ENCODE measurements at places on chromosomes 1 and 21.

GRCh38 chr1:220791956-220792355 lies 5.2 kb downstream of the MTARC1 start:
- DNase-seq: no peak

GRCh38 chr1:180842491-180843275 lies 70.0 kb upstream of the KIAA1614 start:
- DNase-seq: no peak

GRCh38 chr1:169958987-169959386 lies 65.3 kb upstream of the SCYL3 start:
- DNase-seq: no peak

DNA sequence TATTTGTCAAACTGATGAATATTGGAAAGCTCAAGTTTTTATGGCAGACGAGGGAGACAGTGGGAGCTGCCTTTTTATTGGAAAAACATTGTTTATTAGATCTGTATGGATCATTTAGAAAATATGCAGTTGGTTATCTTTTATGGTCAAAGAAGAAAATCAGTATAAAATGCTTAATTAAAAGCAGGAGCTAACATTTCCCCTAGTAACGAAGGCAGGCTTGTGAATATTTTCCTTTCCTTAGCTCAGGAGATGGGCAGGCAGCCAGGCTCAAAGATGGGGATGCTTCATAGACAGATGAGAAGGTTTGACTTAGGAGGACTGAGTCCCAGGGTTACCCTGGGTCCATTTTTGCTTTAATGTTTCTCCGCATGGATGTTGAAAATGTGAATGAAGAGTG lies 26.0 kb downstream of the ROR1 start:
- no peak for DNase-seq

DNA sequence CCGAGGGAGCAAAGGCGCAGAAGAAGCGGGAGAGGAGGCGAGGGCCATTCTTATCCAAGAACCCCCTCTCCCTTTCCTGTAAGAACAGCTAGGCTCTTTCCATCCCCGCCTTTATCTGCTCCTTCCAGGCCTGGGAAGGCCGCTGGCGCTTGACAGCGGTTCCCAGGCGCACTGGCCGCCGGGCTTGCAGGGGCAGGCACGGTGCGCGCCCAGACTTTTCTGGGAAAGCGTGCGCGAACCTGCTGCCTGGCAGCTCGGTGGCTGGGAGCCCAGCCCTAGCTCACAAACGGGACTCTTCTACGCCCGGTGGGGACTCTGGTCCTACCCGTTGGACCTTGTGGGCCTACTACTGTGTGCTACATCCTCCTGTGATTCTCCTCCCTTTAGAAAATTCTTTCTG lies 8.8 kb upstream of the IFNLR1 start:
- DNase-seq: no peak

GRCh38 chr1:246265481-246265880 lies 241.6 kb downstream of the SMYD3 start:
- DNase-seq: no peak

DNA sequence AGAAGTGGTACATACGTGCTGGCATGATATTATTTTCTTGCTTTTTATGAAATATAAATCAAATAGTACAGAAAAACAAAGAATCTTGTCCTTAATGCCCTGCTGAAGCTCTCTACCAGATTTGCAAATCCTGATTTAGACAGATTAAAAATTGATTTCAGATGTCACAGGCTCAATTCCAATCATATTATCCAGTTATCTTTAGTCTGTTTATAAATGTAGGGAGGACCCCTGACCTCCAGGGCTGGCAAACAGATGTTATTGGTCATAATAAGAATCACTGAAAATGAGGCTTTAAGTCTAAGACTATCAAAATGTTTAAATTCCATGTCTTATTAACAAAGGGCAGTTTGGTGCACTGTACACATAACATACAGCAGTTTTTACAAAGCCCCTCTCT lies 62.1 kb downstream of the TP53BP2 start:
- DNase-seq: no peak

DNA sequence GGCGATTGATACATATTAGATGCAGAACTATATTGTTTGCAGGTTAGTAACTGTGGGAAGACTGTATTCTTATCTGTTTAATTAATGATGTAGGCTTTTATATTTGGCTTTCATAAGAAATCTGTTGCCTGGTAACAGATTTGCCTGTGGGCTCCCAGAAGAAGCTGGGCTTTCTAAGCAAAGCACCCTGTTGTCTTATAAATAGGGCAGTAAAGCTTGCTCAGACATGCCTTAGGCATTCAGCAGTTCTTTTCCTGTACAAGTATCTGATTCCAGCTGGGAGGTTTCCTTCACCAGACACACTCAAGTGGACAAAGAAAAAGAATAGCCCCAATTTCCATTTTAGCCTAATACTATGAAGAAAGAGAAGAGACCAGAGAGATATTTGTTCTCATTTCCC lies 524.0 kb downstream of the LRRIQ3 start:
- DNase-seq: no peak

GRCh38 chr1:167627865-167628641 lies 2.0 kb upstream of the RCSD1 start:
- DNase-seq: peak; percentile 94

- DNase-seq: no peak
Measured at GRCh38 chr1:41580520-41581172, 96.2 kb upstream of the EDN2 start.

DNA sequence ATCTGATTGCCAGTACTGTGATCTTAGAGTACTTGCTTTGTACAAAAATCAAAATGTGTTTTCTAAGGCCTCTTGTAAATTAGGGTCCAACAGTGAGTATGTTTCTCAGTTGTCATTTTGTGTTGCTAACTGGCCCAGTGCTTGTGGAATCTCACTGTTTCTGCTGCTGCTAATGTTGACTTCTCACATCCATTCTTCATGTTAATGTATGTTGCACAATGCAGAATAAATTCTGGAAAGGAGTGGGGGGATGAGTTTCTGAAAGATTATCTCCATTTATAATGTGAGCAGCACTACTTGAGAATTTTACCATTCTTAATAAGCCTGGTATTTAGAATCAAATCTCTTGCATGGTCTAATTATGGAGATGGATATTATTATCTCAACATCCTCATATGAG lies 57.9 kb downstream of the CACHD1 start:
- no peak for DNase-seq

GRCh38 chr1:76291191-76291590 lies 216.6 kb downstream of the ST6GALNAC3 start:
- no peak for DNase-seq

- DNase-seq: no peak
Measured at GRCh38 chr1:93599479-93599878, 82.2 kb downstream of the BCAR3 start.

GRCh38 chr1:230010603-230011332 lies 56.3 kb upstream of the GALNT2 start:
- DNase-seq: no peak

GRCh38 chr1:55134152-55134808 lies 80.9 kb downstream of the USP24 start:
- DNase-seq: no peak

- no peak for DNase-seq
Measured at GRCh38 chr1:63547621-63548294, 24.4 kb downstream of the EFCAB7 start.

- peak; percentile 63 for DNase-seq
Measured at GRCh38 chr1:209150114-209150513, 433.4 kb upstream of the CAMK1G start.

- no peak for DNase-seq
Measured at GRCh38 chr1:217138173-217138765, 415.0 kb upstream of the ESRRG start.

DNA sequence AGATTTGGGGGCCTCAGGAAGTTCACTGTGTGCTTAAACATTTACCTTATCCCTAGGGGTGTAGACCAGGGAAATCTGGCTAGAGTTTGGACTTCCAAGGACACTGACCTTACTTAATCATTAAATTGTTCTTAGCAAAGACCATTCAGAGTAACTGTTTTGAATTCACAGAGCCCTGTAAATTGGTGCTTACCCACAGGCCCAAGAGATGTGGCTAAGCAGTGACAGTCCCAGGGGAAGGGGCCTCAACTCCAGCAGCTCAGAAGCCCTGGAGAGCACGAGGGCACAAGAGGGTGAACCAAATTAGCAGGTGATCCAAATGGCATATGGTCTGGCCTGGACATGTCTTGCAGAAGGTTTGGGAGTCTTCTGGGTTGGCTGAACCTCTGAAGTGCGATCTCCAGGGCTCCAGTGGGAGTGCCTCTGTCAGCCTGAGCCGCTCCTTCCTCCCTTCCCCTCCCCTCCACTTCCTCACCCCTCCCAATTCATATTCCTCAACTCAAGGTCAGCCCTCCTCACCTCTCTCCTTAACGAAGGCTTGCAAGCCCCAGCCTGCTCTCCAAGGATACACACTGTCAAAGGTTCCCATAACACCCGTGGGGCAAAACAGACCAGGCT lies 4.3 kb downstream of the PAQR7 start:
- no peak for DNase-seq

- no peak for DNase-seq
Measured at GRCh38 chr1:162230096-162230495, 146.6 kb downstream of the SPATA46 start.

- no peak for DNase-seq
Measured at GRCh38 chr21:16134134-16134533, 404.4 kb downstream of the USP25 start.
